Glutamatergic neuron (in vitro differentiated cells): ENCODE measurements at places on chromosomes 5 and 9.

DNA sequence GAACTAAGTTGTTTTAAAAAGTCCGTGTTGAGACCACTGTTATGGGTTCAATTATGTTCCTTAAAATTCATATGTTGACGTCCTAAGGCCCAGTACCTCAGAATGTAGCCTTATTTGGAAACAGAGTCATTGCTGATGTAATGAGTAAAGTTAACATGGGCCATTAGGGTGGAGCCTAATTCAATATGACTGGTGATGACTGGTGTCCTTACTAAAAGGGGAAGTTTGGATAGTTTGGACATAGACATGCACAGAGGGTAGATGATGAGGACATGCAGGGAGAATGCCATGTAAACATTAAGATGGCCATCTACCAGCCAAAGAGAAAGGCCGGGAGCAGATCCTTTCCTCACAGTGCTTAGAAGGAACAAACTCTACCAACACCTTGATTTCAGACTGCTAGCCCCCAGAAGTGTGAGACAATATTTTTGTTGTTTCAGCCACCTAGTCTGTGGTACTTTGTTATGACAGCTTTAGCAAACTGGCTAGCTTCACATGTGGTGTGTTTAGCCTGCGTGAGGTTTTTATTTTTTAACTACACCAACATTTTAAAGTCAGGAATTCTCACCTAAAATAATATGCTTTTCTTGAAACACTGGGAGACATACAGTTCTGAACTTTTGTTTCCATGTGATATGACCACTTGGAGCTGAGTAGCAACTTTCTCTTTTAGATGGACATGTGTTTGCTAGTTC, 135.3 kb downstream of the YIPF5 start:
- no peak for DNase-seq

- DNase-seq: no peak
These were observed 30.1 kb upstream of the NFIB start for GRCh38 chr9:14344053-14344524.

- no peak for DNase-seq
These were observed 28.3 kb downstream of the UHRF2 start for GRCh38 chr9:6441269-6441668.

GRCh38 chr5:68147659-68148058, 67.9 kb upstream of the PIK3R1 start:
- no peak for DNase-seq

- DNase-seq: no peak
These were observed 390.7 kb upstream of the PCSK5 start for GRCh38 chr9:75499812-75500211.

- DNase-seq: no peak
These were observed 14.0 kb upstream of the TCF7 start for GRCh38 chr5:134100283-134101091.

DNA sequence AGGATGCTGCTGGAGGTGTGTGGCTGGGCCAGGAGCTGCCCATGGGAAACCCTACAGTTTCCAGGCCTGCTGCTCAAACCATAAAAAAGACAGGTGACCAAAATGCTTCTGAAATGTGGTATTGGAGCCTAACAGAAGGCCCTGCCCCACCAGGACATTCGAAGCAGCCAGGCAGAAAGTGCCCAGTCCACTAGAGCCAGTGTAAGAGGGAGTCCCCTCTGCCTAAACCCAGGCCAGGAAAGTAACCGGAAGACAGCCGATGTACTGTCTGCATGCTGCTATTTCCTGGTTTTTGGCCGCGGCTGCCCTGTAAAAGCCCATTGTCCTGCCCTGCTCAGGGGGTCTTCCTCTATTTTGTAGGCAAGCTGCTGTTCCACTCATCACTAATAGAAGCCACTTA, 150.7 kb upstream of the IRX2 start:
- no peak for DNase-seq

GRCh38 chr9:123168586-123168985, 99.8 kb downstream of the STRBP start:
- no peak for DNase-seq

GRCh38 chr5:68290260-68290674, 74.7 kb downstream of the PIK3R1 start:
- no peak for DNase-seq

- DNase-seq: no peak
These were observed 13.3 kb upstream of the C5orf63 start for GRCh38 chr5:127086589-127086988.

DNA sequence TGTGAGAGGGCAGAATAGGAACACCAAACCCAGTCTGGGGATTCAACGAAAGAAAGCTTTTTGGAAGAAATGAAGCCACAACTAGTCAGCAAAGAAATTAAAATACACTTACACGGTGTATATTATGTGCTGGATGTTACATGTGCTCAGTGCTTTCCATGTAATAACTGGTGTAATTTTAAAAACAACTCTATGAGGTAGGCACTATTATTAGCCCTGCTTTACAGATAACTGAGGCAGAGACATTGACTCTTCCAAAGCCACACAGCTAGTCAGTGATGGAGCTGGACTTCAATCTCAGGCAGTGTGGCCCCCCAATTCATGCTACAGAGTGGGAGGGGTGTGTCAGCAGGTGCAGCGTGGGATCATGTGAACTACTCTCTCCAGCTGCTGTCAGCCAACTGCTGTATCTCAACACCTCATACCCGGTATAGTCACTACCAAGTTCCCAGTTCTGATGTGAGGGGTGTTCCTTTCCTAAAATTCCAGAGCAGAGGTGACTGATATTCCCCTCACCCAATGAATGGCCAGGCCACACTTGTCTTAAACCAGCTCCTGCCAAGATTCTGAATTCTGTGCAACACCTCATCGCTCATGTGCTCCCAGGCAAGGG, 33.8 kb upstream of the TJP2 start:
- DNase-seq: no peak

GRCh38 chr9:110049699-110050450, 158.1 kb downstream of the C9orf152 start:
- DNase-seq: peak; percentile 59

DNA sequence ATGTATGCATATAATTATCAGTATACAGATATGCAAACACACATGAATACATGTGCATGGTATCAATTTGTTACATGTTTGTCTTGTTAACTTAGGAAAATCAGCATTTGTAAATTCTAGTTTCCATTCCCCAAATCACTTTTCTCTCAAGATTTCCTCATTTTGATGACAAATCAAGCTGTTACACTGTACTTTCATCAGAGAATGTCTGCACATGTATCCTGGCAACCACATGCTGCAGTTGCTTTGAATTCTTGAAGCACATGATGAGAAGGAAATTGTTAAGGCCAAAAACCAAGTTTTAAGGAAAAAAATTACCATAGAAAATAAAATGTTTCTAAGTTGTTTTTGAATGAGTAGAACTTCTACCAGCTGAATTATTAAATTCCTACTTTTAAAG, 1834.5 kb downstream of the EFNA5 start:
- DNase-seq: no peak

- no peak for DNase-seq
These were observed 81.6 kb downstream of the RAI14 start for GRCh38 chr5:34737731-34738130.

- no peak for DNase-seq
These were observed 93.2 kb upstream of the PHYKPL start for GRCh38 chr5:178325679-178326373.

DNA sequence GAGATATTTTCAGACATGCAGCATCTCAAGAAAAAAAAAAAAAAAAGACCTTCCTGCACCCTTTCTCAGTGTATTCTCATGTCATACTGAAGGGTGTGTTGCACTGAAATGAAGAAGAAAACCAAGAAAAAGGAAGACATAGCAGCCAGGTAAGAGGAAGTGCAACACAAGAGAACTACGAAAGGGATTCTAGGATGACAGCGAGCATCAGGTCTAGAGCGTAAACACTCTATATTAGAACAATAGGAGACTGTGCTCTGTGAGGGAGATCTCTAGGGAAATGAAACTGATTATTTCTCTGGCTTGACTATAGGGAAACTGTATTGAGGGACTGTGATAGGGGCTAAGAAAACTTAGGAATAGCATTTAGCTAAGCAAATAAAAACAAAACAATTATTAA, 30.0 kb downstream of the BTF3 start:
- DNase-seq: no peak

GRCh38 chr9:68738358-68738757, 33.3 kb downstream of the PIP5K1B start:
- no peak for DNase-seq

DNA sequence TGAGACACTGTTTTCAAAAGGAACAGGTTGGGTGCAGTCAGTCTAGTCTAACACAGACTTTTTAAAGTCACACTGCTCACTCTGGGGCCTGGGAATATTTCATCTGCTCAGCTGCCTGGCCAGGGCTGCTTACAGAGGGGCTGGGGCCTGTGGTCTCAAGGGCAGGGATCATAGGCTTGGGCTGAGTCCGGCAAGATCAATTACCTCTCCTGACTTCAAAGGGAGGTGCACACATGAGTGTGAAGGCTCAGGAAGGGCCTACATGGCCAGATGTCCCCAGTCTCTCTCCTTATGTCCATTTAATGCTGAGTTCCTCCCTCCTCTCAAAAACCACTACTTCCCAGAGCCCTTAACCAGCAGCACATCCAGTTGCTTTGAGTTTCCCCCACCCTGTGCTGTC, 247.2 kb downstream of the HSPA4 start:
- no peak for DNase-seq

DNA sequence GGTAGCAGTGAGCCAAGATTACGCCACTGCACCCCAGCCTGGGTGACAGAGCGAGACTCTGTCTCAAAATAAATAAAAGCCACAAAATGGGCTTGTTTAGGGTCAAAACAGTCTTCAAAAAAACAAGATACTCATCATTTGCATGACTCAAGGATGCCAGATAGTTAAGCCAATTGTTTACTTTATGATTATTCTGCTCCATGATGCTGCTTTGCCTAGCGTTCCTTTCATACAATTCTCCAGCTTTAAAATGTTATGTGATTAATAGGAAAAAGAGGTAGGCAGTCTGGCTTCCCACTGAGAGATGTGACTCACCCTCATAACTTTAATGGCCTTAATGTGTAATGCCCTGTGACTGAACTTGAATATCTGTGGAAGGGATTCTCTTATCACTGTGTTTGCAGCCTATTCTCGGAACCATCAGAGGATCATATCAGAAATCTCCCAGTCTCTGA, 364.6 kb upstream of the TRPC7 start:
- no peak for DNase-seq

- no peak for DNase-seq
These were observed 162.9 kb upstream of the ACOT12 start for GRCh38 chr5:81556809-81557208.

DNA sequence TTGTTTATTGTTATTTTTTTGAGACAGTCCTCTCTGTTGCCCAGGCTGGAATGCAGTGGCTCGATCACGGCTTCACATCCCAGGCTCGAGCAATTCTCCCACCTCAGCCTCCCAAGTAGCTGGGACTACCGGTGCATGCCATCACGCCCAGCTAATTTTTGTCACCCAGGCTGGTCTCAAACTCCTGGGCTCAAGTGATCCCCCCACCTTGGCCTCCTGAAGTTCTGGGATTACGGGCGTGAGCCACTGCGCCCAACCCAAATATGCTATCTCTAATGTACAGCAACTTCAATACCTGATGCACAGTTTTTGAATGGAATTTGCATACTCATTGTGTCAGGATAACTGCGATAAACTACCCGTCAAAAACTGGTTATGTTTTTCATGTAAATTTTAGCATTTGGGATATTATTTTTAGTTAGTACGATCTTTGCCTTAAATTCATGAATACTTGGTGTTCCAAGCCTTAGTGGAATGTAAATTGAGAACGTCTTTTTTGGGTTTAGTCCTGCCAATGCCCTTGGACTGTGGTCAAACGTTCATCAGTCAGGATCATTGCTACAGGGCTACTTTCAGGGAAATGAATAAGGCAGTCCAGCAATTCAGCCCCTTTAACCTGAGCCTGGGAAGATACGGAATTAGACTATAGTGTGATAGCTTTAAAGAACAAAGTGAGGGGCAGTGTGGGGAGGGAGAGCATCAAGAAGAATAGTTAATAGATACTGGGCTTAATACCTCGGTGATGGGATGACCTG, 4.4 kb downstream of the UGCG start:
- DNase-seq: no peak

- no peak for DNase-seq
These were observed 40.9 kb upstream of the IDNK start for GRCh38 chr9:83582029-83582428.

DNA sequence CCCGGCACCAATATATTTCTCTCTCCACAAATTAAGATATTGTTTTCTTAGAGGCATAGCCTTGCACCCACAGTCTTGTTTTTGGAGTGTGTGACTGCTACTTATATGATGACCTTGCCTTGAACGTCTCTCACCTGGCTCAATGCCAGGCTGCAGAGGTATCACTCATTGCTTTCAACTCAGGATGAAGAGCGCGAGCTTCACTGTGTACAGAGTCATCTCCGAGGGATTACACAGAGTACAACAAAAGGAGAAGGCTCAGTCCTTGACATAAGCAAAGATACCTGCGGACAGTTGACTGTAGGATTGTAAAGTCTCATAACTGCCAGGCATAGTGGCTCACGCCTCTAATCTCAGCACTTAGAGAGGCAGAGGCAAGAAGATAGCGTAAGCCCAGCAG, 53.8 kb downstream of the CD180 start:
- no peak for DNase-seq

GRCh38 chr5:124642151-124642550, 104.3 kb downstream of the ZNF608 start:
- no peak for DNase-seq

DNA sequence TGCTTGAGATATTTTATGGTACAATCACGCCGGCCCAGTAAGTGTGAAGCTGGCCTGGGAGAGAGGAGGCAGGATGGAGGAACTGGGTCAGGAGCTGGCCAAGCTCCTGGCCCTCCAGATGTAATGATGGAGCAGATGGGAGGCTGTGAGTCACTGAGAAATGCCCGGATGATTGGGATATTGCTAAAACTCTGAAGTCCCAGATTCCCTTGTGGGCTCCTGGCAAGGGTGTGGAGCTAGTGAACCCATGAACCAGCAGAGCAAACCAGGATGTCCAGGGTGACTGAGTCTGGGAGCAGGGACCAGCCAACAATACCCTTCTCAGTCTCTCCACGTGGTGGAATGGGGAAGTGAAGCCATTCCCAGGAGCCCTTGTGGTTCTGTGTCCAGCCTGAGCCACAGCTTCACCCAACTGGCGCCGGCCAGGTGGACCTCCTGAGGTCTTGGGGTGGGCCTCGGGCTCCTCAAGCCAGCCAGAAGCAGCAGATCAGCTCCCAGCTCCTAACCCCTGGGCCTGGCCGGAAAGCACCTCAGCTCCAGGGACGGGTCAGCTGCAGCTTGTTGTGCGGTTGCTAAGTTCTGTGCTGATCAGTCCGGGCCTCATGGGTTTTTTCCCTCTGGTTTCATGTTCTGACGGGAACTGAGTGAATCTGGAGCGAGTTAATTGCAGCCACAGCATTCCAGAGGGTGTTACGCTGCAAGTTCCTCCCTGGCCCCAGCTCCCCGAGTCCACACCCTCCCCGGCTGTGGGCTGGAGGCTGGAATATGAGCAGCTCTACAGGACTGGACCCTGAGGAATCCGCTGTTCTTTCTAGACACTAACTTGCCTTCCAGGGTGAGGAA, 37.6 kb downstream of the DUSP1 start:
- DNase-seq: no peak

DNA sequence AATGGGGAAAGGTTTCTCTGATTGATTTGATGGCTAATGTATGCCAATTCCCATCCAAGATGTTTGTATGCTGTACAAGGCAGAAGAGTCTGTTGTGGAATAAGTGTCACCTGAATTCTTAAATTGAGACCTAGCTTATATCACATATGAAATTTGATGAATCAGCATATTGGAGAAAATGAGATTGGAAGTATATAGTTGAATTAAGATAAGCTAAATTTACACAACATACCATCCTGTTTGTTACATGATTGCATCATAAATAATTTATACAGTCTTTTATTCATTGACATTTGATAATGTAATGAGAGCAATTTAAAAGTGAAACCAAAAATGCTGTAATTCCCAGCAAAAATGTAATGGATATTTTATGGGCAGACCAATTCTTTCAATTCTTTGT, 1.1 kb downstream of the CWC27 start:
- DNase-seq: no peak
